Stimulated activated CD4-positive, alpha-beta T cell treated with anti-CD3 and anti-CD28 coated beads, TNF-alpha, amount 100 ng/mL, for 4 hours (primary cell): ENCODE measurements at places on chromosomes 1 and 21.

GRCh38 chr1:55716610-55717009 is 501.4 kb upstream of the USP24 start:
- DNase-seq: no peak

DNA sequence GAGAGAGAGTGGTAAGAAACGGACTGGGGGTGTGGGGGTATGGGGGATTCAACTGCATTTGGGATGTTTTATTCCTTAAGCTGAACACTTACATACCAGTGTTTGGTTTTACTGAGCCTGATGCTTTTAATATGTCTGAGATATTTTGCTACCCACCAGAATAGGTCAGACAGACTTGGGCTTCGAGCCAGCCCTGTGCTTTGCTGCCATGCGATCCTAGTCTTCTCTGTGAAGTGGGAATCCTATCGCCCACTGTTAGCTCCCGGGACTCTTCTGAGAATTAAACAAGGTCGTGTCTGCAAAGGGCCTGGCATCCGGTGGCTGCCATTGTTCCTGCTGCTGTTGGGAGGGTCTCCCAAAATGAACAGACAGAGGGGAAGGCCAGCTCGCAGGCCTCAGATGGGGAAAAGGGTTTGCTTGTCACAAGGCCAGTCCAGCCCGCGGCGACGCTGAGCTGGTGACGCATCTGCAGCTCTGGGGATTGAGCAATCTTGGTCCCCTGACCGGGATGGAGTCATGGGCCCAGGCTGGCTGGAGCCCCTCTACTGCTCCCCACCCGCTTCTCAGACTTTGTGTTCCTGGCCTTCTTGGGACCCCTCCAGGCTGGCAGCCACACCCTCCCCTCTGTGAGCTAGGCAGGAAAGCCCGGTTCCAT is 26.9 kb upstream of the ECE1 start:
- DNase-seq: no peak

DNA sequence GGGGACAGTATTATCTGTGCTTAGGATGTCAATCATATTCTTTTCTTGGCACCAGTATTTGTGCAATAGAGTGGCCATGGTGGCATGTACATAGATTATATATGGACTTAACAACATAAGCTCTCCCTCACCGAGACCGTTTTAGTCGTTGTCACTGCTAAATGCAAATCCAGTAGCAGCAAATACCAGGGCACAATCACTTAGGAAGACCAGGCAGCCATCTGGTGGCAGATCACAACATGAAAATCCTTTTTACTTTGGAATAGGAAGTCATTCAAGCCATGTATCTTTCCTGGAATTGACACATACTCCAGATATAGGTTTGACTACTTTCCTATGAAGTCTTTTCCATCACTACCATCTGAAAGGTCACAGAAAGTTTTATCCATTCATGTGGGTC is 53.2 kb upstream of the C1orf87 start:
- DNase-seq: no peak

GRCh38 chr1:11168731-11169130 is 20.4 kb upstream of the ANGPTL7 start:
- DNase-seq: no peak

GRCh38 chr21:35857095-35857494 is 203.2 kb downstream of the SETD4 start:
- DNase-seq: no peak

- DNase-seq: no peak
Measured at GRCh38 chr1:150765296-150765976, at the start of gene CTSS. TSS of gene CTSS (minus strand) at chr1:150765778. CDS start at chr1:150764763, 1,015 bp downstream.

DNA sequence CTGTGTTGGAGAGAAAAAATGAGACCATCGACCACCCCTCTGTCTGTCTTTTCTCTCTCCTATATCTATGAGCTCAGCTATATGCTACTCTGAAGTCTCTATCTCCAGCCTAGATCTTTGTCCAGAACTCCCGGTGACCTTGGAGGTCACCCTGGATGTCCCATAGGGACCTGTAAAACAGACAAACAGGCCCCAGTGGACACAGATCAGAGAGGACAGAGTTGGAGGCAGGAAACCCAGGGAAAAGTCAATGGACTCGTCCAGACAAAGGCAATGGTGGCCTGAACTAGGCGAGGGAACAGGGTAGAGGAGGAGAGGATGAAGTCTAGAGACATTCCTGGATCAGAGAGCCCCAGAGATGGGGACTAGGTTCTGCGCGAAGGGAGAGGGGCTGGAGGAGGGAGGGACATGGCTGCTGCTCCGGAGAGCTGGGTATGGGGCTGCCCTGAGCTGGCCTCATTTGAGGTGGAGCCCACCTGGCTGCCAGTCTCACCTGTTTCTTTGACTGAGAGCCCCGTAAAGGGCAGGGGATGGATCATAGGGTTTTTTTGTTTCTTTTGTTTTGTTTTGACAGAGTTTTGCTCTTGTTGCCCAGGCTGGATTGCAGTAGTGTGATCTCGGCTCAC is 10.6 kb upstream of the MARCKSL1 start:
- no peak for DNase-seq
